Thoracic aorta (tissue), 2 donors: ENCODE measurements at places on chromosomes 4 and X.

DNA sequence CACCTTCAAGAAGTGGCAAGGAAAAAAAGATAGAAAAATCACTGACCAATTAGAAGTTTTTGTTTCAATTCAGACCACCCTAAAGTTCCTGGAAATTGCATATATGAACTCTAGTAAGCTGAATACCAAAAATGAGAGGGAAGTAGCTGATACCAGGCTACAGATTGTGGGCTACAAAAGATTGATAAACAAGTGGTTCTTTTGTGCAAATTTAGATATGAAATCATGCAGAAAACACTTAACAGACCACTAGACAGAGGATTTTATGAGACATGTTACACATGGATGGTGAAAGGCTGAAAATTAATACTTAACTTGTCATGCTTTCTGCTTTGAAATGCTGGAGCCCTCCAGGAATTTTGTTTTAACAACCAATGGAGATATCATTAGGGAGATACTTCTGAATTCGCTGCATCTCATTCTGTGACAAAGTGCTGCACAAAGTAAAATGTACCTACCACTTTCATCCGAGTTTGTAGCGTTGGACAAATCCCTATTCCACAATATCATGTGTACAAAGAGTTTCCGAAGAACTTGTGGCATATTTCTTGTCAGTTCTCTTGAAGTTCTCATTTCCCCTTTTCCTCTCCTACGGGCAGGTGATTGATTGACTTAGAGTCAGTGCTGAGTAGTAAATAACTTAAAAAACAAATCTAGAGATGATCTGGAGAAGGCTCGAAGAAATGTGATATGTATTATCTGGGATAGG, 235.0 kb downstream of the PALLD start:
- DNase-seq, result no peak

GRCh38 chr4:73816814-73817213, 19.7 kb upstream of the CXCL6 start:
- no peak for DNase-seq

GRCh38 chr4:140054861-140055260, 99.1 kb downstream of the MAML3 start:
- no peak for DNase-seq

GRCh38 chr4:186002853-186003252, 66.1 kb upstream of the TLR3 start:
- DNase-seq, result no peak
